NCI-H774 (cell line): ENCODE measurements at places on chromosomes 1 and 21.

DNA sequence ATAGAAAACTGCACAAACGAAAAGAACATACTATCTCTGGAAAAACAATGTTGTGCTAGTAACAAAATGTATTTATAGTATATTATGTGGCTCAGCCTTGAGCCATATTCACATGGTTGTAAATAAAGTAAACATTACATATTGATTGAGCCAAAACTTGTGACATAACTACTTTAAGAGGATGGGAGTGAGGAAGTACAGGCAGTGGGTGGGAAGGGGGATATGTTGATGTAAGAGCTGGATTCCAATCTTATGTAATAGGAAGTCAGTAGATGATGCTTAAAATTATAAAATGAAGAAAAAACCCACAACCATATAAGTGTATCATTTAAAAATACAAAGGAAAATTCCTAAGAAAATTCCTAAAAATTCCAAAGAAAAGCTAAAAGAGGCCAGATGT, 42.7 kb downstream of the RHOU start:
- no peak for DNase-seq

GRCh38 chr1:67723620-67724019, 38.6 kb downstream of the GADD45A start:
- no peak for DNase-seq

GRCh38 chr1:201525193-201525778, 13.6 kb upstream of the NAV1 start:
- DNase-seq: no peak

DNA sequence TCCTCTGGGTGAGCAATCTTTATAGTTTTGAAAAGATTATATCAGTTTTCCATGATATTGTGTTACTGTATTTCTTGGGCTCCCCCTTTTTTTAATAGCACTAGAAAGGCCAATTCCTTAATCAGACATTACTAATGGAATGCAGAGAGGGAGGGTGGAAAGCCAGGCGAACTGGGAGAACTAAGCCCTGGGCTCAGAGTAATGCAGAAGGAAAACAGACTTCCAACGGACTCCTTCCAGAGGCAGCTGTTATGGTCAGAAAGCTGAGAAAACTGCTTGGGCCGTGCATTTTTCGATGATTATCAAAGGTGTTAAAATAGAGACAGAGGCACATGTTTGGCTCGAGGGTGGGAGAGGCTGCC, 206.3 kb downstream of the FOXD2 start:
- DNase-seq: no peak

DNA sequence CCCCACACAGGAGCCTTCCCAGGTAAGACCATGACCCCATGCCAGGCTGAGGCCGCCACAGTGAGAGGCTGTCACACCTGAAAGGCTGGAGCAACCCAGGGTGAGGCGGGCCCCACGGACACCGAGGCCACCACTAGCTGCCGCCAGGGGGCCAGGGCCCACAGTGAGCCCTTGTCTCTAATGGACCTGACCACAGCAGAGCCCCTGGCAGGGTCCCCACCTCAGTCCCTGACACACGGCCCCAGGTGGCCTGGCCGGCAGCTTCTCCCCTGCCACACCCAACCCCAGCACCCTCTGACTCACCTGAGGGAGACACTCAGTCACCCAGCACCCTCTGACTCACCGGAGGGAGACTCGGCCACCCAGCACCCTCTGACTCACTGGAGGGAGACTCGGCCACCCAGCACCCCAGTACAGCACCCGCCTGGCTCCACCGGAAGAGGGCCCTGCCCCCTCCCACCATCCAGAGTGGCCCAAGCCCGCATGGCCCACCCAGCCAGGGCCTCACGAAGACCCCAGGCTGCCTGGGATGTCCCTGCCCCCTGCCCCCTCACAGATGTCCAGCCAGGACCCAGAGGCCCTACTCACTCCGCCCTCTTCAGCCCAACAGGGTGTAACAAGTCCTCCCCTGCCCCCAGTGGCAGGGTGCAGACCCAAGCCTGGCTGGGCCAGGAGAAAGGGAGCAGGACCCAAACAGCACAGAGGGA, 4.4 kb downstream of the DVL1 start:
- DNase-seq: no peak

GRCh38 chr1:60998786-60999185, 83.6 kb upstream of the NFIA start:
- DNase-seq: no peak
